GM06990 (cell line): ENCODE measurements at places on chromosomes 1 and 21.

- DNase-seq = no peak
Measured at GRCh38 chr1:116107371-116107770, 3.8 kb upstream of the MAB21L3 start.

DNA sequence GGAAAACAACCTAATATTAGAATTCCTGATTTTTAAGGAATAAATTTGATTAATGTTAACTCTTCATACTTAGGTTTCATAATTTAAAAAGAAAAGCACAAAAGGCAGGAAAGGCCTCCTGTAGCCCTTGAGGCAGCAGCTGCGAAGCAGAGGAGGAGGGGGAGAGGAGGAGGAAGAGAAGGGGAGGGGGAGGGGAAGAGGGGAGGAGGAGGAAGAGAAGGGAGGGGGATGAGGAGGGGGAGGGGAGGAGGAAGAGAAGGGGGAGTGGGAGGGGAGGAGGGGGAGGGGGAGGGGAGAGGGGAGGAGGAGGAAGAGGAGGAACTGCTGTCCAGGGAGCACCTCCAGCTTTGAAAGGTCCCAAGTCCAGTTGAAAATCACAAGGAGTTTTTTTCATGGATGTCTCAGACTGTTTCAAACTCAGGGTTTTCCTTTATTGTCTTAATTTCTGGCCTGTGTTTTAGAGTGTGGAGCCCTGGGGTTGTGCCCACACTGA lies 35.1 kb upstream of the DIP2A start:
- no peak for DNase-seq

GRCh38 chr1:212138457-212138856 lies 102.9 kb downstream of the DTL start:
- no peak for DNase-seq

- DNase-seq = no peak
Measured at GRCh38 chr1:19202396-19202795, 7.7 kb downstream of the UBR4 start.

DNA sequence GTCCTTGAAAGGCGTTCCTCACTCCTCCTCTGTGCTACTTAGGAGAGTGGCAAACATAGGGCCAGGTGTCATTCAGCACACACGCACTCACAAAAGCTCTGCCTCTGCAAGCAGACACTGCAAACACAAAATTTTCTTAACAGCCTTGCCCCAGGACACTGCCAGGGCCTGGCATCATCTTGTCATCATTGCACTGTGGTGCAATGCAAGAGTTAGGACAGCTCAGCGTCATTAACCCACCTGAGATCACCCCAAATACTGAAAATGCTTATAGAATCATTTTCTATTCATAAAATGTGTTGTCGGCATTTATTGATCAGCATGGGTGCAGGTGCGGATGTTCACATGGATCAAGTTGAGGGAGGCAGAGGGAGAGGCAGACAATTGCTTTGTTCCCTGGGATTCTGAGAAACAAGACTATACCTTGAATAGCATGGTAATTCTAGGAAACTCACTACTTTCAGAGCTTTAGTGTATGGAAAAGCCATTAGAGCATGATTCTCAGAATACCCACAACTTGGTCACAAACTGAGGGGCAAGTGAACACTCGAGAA lies 3.0 kb downstream of the ADAM30 start:
- DNase-seq = no peak

GRCh38 chr1:52571783-52572182 lies 18.9 kb upstream of the TUT4 start:
- DNase-seq = no peak

- no peak for DNase-seq
Measured at GRCh38 chr21:43345746-43346409, 81.1 kb downstream of the SIK1 start.

DNA sequence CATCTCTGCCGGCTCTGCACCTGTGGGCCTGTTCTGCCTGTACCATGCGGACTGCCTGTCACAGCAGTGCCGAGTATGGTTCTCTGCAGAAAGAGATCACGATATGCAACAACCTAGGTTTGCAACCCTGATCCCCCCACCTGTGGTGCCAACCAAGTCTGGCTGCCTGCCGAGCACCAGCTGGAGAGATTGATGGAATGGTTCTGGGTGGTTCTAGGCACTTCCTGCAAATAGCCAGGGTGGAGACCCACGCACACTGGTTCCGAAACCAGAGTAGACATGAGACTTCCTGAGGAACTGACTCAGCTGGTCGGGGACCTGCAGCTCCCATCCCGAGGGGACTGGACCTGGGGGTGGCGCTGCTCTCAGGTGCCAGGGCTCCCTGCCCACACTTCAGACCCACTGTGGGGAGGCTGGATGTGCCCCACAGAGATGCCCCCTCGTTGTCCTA lies 5.4 kb downstream of the TPRG1L start:
- DNase-seq = no peak

DNA sequence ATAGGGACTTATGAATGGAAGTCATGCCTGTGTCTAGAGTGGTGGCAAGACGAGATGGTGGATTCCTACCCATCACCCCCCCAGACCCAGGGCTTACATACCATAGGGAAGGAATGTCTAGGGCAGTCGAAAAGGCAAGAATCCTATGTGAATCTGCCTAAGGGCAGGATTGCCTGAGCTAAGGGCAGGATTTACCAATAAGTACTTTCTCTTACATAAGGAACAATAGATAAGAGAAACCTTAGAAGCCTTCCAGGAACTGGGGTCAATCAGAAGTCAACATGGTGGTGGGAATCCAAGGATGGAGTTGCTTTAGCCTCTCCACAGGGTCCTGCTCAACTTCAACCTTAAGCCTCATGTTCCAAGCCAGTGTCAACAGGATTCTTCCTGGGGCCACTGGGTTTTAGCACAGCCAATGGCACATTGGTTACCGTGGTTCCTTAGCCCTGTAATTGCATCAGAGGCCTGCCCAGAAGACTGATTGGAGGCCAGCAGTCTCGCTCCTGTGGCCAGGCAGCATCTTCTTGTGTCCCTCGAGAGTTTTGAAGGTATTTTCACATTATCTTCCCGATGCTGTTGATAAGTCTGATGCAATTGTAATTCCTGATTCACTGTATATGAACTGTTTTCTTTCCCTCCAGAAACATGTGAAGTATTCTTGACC lies 20.7 kb downstream of the BACE2 start:
- no peak for DNase-seq

GRCh38 chr21:26554365-26554764 lies 18.7 kb downstream of the CYYR1 start:
- DNase-seq = no peak
